ENCODE measurements at places on chromosomes 6 and 20. TPM values are rescaled to one million over a fixed set of nuclear protein-coding genes. Genes with fewer than 3 reads are reported as not detected.

- peak overlapping the region; percentile 74 for H3K27ac ChIP-seq
- H3K4me1 ChIP-seq, result peaks cover 11% of the 10 kb centered on the region
- H3K36me3 ChIP-seq, result peaks cover 6% of the 10 kb centered on the region
- DNase-seq, result no peak
- no peaks in the 10 kb centered on the region for H3K27me3 ChIP-seq
- H3K4me3 ChIP-seq, result no peak overlapping the region
Observed at GRCh38 chr6:155254139-155254538, 9.7 kb upstream of the CLDN20 start.

DNA sequence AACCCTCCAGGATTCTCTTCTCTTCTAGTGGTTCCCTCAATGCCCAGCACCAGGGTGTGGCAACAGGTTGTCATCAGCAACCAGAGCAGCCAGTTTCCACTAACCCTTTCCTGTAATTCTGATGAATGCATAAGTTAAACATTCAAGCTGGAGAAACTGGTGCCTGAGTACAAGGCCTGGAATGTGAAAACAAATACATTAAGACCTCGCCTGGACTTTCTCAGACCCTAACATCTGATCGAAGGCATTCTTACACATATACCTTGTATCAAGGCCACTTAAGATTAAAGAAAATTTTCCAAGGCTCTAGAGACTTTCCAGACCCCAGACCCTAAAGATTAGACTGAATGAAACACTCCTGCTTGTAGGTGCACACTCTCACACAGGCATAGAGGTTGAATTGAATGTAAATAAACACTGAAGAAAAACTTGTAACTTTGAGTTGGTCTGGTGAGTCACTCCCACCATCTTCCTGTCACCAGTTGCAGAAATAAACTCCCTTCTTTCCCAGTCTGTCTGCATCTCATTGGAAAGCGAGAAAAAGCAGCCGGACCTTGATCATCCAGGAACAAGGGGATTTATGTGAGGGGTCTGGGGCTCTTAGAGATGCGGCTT lies 9.0 kb downstream of the LRP11 start:
- DNase-seq, result no peak
- H3K27me3 ChIP-seq, result peaks cover under 1% of the 10 kb centered on the region
- H3K27ac ChIP-seq, result no peak overlapping the region
- no peaks in the 10 kb centered on the region for H3K4me1 ChIP-seq

- H3K27ac ChIP-seq, result no peak overlapping the region
- DNase-seq, result no peak
Observed at GRCh38 chr6:15096894-15097837, 148.7 kb upstream of the JARID2 start.

- H3K27ac ChIP-seq, result no peak overlapping the region
- DNase-seq, result no peak
- H3K4me1 ChIP-seq, result no peaks in the 10 kb centered on the region
Observed at GRCh38 chr6:101543796-101544195, 150.3 kb downstream of the GRIK2 start.

NMBR gene
- 0.09 TPM for total RNA-seq

ERVFRD-1 gene
- not detected for total RNA-seq

AGER gene
- total RNA-seq, result 1.4 TPM

All from neural progenitor cell (in vitro differentiated cells).